ENCODE measurements at places on chromosomes 5 and 9.

DNA sequence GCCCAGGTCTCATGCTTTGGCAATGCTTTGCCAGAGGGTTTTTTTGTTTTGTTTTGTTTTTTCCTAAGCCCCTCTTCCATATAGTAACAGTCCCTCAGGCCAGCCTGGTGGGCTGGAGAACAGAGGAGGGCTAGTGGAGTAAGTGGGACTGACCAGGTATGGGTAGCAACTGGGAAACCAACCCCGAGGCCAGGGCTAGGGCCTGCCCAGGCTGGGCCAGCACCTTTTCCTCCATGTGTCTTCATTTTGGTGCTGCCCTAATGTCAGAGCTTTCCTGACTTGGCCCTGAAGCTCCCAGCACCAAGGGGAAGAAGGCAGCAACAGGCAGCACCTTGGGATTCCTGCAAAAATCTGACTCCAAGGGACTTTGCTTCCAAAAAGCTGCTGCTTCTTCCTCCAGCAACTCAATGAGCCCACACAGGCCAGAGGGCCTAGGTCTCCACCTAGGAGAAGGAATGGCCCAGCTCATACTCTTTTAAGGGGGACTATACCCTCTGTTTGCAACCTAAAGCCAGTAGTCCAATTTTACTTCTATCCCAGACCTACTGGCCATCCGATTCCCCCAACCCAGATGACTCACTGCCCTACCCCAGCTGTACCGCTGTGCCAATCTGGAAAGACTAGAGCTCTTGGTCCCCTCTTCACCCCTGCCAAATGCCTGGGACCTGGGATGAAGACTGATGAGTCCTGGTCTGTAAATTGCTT, 105.1 kb downstream of the PSD2 start:
- DNase-seq, result no peak

GRCh38 chr9:106890608-106891007, 27.6 kb downstream of the ZNF462 start:
- no peak for DNase-seq

DNA sequence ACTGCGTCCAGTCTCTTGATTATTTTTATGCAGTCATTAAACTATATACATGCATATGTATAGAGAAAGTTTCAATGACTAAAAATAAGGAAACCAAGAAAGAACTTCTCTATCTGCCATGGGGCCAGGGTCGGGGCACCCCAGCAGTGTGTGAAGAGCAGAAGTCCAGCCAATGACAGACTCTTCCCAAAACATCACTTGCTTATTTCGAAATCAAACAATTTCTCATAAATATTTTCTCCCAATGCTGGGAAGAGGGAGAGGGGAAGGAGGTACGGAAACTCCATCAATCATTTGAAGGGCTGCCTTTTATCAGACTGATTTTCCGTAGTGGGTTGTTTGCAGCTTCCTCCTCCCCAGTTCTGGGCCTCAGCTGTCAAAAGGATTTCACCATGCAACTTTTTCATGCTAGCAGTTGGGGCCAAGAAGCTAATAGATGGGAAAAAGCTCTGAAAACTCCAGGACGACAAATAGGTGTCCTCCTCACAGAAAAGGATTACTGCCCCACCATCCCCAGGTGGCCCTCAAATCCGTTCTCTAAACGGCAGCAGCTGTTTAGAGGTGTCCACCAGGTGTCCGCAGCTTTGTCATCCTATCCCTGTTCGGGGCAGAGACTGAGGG, 617 bp upstream of the FPGS start:
- DNase-seq, result no peak

GRCh38 chr9:24793787-24794186, 248.1 kb upstream of the IZUMO3 start:
- no peak for DNase-seq

- DNase-seq, result no peak
Measured at GRCh38 chr9:83327750-83328622, 210.2 kb downstream of the FRMD3 start.

DNA sequence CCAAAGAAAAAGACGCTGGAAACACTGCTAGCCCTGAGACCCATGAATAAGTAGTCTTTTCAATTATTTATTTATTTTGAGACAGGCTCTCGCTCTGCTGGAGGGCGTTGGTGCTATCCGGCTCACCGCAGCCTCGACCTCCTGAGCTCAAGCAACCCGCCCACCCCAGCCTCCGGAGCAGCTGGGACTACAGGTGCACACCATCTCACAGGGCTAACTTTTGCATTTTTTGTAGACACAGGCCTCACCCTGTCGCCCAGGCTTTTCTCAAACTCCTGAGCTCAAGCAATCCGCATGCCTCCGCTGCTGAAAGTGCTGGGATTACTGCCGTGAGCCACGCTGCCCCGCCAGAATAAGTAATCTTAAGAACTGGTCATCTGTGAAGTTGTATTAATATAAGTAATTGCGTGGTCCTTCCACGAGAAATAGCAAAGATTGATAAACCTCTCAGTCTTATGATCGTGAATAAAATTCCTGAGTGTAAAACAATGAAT, 1.6 kb downstream of the ANXA2R start:
- no peak for DNase-seq

DNA sequence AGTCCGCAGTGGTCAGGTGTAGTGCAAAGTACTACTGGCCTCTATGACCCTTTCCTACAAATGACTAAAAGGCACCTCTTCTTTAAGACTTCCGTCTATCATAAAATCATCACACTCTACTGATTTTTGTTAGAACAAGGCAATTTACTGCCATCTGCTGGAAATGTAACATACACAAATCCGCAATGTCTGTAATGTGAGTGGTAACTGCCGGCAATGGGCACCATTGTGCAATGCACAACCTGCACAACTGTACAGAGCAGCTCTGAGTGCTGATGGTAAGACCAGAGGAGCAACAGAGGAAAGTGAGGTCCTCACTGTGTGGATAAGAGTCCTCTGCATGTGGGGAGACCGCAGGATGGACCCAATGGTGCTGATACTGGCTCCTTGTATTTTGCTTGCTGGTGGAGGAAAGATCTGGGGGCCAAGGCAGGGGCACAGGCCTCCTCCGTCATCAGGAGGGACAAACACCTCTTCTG, 103.7 kb downstream of the ATPSCKMT start:
- DNase-seq, result no peak

GRCh38 chr5:54401515-54401914, 54.0 kb upstream of the HSPB3 start:
- DNase-seq, result no peak

- no peak for DNase-seq
Measured at GRCh38 chr9:107805201-107805600, 315.6 kb upstream of the KLF4 start.

DNA sequence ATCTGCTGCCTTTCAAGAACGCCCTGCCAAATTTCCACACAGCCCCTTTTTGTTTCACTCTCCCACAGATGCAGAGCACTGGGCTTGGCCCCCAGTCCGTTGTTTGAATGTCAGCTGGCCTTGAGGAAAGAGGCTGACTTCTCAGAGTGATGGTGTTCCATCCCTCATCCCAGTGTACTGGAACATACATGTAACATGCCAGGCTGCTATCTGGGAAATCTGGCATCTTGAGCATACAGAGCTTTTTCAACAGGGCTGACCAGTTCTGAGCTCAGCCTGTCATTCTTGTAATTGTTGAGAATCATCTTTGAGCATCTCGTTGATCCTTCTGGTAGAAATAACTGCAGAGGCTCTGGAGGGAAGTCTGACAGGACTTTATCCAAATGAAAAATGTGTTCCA, 2.8 kb downstream of the GALNT10 start:
- DNase-seq, result no peak

- DNase-seq, result no peak
Measured at GRCh38 chr9:86062845-86063693, 36.3 kb downstream of the GOLM1 start.
